ENCODE measurements at places on chromosomes 1 and 21. TPM values are rescaled to one million over a fixed set of nuclear protein-coding genes. Genes with fewer than 3 reads are reported as not detected.

Gene GUCA2B
- not detected for total RNA-seq

Gene FLG2
- not detected for total RNA-seq

- H3K36me3 ChIP-seq: no peaks in the 10 kb centered on the region
- peaks cover 14% of the 10 kb centered on the region for H3K4me1 ChIP-seq
- no peak for DNase-seq
- H3K27me3 ChIP-seq: no peaks in the 10 kb centered on the region
- H3K27ac ChIP-seq: no peak overlapping the region
- no peak overlapping the region for H3K4me3 ChIP-seq
These were observed 31.7 kb upstream of the TRIM17 start for GRCh38 chr1:228448372-228448771.

- DNase-seq: no peak
- no peak overlapping the region for H3K27ac ChIP-seq
- no peaks in the 10 kb centered on the region for H3K36me3 ChIP-seq
- no peaks in the 10 kb centered on the region for H3K4me1 ChIP-seq
- H3K27me3 ChIP-seq: no peaks in the 10 kb centered on the region
These were observed 54.5 kb downstream of the STYXL2 start for GRCh38 chr1:167148421-167148820.

GRCh38 chr21:19704832-19705231 lies 1293.4 kb upstream of the NCAM2 start:
- H3K4me1 ChIP-seq: no peaks in the 10 kb centered on the region
- H3K27me3 ChIP-seq: no peaks in the 10 kb centered on the region
- H3K27ac ChIP-seq: no peak overlapping the region
- DNase-seq: no peak
- no peak overlapping the region for H3K4me3 ChIP-seq

- H3K4me1 ChIP-seq: no peaks in the 10 kb centered on the region
- no peak for DNase-seq
- H3K27me3 ChIP-seq: no peaks in the 10 kb centered on the region
- H3K4me3 ChIP-seq: no peak overlapping the region
- no peak overlapping the region for H3K27ac ChIP-seq
These were observed 16.5 kb upstream of the BCAS2 start for GRCh38 chr1:114597949-114598348.

DNA sequence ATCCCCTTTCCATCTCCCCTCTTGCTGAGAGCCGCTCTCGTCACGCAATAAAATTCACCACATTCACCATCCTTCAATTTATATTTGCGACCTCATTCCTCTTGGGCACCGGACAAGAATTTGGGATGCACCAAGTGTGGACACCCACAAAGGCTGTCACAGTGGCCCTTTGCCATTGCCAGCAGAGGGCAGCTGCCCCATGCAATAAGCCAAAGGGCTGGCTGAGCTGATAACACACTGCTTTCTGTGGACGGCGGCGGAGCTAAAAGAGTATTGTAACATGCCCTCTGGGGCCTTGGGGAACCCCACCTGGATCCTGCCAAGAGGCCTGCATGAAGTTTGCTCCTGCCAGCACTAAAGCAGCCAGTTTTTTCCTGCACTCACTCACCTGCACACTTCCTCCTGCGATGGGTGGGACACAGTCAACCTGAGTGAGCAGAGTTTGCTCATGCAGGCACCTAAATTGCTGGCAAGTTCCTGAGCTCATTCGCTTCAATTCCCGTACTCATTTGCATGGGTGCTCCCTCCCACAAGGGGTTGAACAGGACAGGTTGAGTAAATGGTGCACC lies 792.3 kb upstream of the ADAMTS5 start:
- H3K27ac ChIP-seq: no peak overlapping the region
- peak; percentile 23 for DNase-seq
- no peak overlapping the region for H3K4me3 ChIP-seq
- H3K27me3 ChIP-seq: no peaks in the 10 kb centered on the region
- H3K36me3 ChIP-seq: no peaks in the 10 kb centered on the region
- peaks cover 9% of the 10 kb centered on the region for H3K4me1 ChIP-seq
